ENCODE measurements at places on chromosomes 4 and X.
A peak's percentile ranks its signal among the peaks of the same experiment; 100 is the strongest.

GRCh38 chrX:18725310-18725943 is 18.0 kb downstream of the PPEF1 start:
- DNase-seq: no peak

- no peak for DNase-seq
These were observed 114.7 kb downstream of the PRKX start for GRCh38 chrX:3598709-3599108.

- DNase-seq: no peak
These were observed 447 bp downstream of the PDZD11 start for GRCh38 chrX:70289168-70289792.

DNA sequence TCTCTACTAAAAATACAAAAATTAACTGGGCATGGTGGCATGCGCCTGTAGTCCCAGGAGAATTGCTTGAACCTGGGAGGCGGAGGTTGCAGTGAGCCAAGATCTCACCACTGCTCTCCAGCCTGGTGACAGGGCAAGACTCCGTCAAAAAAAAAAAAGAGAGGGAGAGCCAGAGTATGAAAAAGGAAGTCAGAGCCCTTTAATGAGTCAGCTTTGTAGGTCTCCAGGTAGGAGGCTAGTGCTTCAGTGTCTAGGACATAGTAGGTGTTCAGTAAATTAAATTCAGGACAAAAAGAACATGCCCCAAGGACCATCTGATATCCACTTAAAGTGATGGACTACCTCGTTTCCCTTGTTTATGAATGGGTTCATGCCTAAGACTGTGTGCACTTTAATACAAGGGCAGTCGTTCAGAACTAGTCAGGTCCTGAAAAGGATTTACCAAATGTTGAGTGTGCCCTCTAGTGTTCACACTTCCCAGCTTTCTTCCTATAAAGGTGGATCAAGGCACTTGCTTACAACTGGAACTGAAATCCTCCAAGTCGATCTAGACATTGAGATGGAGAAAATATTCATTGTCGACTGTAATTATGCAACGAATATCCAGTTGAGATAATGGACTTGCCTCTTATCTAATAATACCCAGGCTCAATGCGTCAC is 29.0 kb downstream of the F9 start:
- peak; percentile 34 for DNase-seq

DNA sequence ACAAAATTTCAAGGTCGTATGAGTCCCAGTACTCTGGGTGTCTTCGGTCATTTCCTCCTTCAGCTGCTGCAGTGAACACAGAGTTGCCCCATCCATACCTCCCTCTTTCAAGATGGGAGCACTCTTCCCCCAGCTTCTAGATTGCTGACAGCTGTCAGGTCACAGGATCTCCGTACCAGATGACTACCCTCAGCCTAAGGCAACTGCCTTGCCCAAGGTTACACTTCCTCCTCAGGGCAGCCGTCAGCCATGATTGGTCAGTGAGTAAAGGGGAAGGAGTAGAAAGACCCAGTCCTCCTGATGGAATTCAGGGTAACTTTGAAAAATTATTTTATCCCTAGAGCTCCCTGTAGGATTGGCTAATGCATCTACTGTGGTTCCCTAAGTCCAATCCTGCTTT is 81.6 kb downstream of the NAF1 start:
- no peak for DNase-seq

DNA sequence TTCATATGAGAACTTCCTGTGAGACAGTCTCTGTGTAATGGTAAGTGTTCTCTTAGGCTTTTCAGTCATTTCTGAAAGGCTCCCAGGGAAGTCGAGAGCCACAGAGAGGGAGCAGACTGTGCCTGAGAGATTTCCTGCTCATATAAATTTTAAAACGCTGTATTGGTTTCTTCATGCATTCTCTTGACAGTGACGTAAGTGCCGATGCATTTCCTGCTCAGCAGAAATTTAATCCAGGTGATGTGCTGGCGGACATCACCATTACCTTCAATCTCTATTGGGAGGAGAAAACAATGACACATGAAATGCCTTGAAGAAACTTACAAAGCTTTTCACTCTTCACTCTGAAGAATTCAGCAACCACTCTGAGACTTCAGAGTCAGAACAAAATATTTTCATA is 383.6 kb downstream of the BMPR1B start:
- no peak for DNase-seq

DNA sequence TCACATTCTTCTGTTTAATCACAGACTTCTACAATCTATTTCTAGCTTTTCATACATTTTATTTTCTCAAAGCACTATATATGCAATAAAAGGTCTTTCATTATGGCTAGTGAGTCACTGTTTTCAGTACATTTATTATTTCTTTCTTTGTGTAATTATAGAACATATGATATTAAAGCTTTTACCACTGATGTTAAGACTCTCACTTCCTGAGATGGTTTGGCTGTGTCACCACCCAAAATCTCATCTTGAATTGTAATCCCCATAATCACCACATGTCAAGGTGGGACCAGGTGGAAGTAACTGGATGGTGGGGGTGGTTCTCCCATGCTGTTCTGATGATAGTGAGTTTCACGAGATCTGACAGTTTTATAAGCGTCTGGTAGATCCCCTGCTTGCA is 41.9 kb downstream of the UBA6 start:
- no peak for DNase-seq

DNA sequence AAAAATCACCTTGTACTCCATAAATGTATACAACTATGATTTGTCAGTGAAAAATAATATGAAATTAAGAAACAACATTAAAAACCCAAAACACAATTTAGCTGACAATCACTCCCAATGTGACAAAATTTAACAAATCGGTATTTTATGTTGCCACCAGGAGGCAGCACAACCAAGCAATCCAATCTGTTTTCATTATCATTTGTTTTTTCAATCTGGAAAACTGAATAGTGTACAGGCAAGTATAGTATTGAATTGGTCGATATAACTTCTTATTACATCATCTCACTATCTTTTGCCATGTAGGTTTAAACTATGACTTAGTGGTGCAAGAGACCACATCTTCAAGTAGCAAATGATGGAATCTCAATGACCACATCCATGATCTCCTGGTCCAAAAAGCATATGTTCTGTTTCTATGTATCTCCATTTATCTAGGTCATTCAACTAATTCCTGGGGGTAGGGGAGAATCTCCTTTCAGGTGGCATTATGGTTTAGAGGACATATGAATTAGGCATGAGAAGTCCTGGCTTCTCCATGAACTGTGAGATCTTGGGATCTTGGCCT is 112.9 kb upstream of the AGA start:
- DNase-seq: peak; percentile 32
